Activated CD8-positive, alpha-beta memory T cell treated with anti-CD3 and anti-CD28 coated beads for 1 hour (primary cell): ENCODE measurements at places on chromosomes 3 and 15.

DNA sequence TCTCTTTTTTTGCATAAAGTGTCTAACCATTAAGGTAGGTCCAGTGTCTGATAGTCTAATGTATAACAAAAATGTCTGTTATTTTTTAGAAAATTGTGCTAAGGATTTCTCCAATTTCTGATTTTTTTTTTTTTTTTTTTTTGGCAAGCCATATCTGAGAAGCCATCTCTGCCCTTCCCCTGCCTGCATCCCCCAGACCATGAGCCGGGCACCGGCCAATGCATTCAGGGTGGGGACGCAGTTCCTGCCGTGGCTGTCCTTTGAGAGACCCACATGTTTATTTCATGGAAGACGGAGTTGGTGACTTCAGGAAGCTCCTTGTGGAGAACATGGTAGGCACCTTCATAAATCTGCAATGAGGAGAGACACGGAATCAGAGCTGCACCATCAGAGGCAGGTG, 19.2 kb downstream of the ABTB1 start:
- no peak for DNase-seq

DNA sequence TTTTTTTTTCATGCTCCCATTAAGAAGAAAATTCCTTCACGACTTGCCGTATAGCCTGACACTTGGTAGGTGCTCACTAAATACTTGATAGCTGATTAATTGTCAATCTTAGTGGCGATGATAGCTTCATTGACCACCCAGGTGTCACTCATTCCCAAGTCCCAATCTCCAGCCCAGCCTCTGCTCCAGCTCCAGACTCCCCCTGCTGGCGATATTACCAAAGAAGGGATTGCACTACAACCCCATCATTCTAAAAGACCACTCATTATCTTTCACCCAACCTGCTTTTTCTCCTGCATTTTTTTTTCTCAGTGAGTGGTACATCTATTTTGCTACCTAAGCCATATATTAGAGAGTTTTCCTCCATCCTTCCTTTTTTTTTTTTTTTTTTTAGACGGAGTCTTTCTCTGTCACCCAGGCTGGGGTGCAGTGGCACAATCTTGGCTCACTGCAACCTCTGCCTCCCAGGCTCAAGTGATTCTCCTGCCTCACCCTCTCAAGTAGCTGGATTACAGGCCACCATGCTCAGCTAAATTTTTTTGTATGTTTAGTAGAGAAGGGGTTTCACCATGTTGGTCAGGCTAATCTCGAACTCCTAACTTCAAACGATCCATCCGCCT, 19.5 kb upstream of the COMMD2 start:
- DNase-seq: no peak

GRCh38 chr3:24199775-24200247, 254.7 kb downstream of the NR1D2 start:
- DNase-seq: no peak

- no peak for DNase-seq
These were observed 4.4 kb downstream of the WDR73 start for GRCh38 chr15:84649706-84650105.

GRCh38 chr3:176219970-176220369, 977.3 kb downstream of the TBL1XR1 start:
- no peak for DNase-seq

DNA sequence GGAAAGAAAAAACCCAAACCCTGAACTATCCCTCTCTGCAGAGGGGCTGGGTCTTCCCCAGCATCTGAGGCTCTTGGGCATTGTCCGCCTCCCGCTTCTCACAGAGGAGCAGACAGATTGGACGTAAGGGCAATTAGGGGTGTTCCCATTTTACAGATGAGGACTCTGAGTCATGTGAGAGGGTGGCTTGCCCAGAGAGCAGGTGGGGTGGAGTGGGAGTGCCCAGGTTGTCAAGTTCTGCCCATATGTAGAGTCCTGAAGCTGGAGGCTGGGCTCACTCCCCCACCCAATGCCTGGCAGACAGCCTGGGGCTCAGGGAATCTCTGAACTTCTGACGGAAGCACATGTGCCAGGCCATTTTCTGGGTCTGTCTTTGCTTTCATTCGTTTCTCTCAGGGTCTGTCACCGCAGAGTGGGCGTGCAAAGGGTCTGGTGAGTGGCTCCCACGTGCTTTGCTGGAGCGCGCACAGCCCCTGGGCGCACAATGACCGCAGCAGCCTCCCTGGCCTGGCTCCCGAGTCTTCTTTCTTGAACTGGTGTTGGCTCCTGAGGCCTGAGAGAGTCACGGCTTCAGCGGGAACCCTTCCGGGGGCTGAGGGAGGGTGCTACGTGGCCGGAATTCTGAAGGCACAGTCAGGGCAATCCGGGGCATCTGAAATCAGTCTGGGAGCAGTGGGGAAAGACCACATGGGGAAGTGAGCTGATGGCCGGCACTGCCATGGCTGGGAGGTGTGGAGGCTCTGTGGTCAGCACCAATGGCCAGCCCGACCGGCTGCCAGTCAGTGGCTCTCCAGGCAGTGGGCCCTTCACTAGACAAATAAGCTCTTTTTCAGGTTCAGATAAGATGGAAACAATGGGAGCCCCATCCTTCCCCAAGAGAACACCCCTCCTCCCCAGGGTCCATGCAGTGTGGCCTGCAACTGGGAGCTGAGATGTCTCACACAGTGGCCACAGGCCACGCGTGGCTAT, 1.1 kb upstream of the TRPM1 start:
- DNase-seq: no peak

- DNase-seq: no peak
These were observed 11.7 kb downstream of the MAP1A start for GRCh38 chr15:43529141-43529540.

DNA sequence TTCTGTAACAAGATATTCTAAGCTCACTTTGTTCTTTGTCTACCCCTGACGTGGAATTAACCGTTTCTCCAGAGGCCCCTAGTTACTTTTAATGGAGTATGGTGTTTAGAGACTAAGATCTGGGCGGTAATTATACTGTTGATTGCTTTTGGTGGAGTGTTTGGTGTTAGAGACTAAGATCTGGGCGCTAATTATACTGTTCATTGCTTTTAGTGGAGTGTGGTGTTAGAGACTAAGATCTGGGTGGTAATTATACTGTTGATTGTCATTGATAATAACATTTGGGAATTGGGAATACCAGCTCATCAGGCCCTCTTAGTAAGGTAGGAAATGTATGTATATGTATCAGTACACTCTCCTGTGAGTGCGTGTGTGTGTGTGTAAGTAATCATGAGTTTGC, 66.6 kb downstream of the LMLN start:
- no peak for DNase-seq

DNA sequence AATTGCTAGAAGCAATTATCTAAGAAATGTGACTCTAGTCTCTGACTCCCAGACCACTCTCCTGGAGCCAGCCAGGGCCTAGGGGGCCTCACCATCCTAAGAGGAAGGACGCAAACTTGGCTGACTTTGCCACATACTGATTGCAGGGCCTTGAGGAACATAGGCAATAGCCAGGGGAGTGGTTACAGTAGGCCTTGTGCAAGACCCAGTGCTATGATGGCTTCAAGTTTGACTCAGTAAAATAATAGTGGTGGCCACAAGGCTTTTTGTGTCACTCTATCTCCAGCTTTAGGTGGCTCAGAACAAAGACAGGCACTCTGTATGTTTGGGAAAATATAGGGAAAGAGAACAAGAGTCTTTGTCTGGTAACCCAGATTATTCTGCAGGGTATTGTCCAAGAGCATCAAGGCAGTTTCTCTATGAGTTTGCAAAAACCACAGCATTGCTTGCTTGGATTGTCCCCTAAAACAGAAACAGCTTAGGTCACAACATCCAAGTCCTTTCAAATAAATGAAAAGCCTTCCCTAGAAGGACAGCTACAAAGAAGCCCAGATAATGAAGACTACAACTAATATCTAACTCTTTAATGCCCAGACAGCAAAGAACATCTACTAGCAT, 631.5 kb downstream of the PYDC2 start:
- no peak for DNase-seq

DNA sequence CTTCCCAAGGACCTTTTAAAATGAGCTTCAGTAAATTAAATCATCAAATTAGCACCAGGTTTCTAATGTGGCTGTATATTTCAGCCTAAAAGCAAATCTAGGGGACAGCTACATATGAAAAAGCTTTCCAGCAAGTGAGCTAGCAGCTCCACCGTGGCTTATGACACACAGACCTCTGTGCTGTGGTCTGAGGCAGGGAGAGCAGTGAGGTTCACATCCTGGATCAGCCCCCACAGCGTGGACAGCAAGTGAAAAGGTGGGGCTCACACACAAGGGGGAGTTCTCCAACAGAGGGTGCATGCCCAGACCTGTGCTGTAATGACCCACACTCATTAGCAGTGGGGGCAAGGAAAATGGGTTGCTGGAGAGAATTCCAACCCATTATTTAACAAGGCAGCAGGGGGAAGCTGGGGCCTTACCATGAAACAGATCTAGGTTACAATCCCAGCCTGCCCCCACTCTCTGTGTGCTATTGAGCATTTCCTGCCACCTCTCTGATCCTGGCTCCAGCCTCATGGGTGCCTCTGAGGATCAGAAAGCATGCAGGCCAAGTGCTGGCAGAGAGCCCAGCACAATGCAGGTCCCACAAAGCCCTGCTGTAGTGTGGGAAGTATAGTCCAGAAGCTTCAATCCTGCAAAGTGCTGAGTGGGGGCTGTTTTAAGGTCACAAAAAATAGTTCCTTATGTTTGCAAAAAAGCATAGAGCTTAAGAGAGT, 48.2 kb downstream of the RASGRF1 start:
- no peak for DNase-seq

- DNase-seq: no peak
These were observed 35.3 kb upstream of the SNRPN start for GRCh38 chr15:24919446-24919845.

DNA sequence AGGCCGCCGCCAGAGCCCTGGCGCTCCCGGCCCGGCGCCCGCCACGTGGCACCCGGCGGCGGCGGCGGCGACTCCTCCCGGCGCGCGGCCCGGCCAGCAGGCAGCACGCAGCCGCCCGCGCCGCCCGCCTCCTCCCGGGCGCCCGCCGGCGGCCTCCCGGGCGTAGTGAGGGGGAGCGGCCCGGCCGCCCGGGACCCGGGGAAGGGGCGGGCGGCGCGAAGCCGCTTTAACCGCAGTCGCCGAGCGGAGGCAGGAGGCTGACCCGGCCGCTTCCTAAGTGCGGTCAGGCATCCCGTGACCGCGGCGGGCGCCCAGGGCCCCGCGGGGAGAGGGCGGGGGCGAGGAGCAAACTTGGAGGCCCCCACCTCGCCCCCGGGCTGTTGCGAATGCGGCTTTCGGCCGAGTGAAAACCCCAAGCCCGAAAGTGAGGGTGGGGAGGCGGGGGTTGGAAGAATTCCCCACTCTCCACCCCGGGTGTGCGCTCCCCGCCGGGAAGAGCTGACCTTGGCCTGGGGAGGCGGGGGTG, 1.7 kb upstream of the HES1 start:
- no peak for DNase-seq

DNA sequence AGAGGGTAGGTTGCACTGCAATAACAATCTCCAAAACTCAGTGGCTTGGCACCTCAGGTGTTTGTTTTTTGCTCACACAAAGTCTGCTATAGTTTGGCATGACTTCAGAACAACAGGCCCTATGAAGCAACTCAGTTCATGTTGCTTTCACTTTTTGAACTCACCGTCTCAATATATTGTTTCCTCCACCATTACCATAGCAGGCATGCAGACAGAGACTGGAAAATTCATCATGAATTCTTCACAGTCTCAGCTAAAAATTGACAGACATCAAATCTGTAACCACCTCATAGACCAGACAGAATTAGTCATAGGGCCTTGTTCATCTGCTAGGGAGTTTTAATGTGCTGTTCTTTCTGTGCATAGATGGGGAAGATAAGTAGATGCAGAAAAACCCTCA, 161.4 kb upstream of the POU1F1 start:
- no peak for DNase-seq

DNA sequence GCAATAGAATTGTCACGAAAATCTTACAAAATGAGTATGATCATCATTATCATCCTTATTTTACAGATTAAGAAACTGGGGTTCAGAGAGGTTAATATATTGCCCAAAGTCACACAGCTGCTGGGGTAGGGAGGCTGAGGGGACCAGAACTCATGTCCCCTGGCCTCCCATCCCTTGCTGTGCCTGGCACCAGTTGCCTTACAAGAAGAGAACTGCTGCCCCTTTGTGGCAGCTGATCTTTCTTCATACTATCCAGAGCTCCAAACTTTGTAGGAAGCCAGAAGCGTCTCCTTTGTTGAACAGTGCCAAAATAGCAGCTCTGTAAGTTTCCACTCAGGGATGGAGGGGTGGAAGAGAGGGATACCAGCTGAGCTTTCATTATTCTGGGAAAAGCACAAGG, 236.8 kb upstream of the TBC1D5 start:
- no peak for DNase-seq

DNA sequence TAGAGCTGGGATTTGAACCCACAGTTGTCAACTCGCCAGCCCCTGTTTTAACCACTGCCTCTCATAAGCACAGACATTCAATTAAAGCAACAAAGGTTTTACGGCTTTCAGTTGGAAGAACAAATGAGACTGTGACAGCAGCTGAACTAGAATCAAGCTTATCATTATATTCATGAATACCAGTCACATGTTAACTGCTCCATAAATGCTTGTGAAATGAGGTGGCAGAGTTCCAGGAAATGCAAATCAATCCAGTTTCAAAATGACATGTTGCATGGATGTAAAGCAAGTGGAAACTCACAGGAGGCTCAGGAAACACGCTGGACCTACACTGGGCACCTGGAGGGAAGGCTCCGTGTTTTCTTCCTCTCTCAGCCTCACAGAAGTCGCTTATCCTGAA, 3.9 kb downstream of the GP5 start:
- no peak for DNase-seq

- no peak for DNase-seq
These were observed 22.0 kb downstream of the TGM4 start for GRCh38 chr3:44896440-44896839.

GRCh38 chr15:55742498-55742926, 440 bp downstream of the PRTG start:
- no peak for DNase-seq

DNA sequence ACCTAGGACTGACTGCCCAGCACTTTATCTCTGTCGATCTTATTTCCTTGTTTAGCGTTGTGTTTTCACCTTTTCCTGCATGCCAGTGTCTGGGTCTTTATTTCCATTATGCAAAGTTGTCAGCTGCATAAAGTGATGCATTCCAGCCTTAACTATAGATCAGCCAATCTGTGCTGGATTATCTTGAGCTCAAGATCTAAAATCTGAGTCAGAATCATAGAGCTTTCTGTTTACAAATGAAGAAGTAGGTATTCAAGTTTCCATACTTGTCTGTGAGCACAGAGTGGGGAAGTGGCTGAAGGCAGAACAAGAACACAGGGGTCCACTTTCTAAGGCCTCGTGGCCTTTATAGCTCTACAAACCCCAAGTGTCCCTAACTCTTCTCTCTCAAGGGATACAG, 82.4 kb upstream of the PLCL2 start:
- DNase-seq: no peak

- DNase-seq: no peak
These were observed 5.6 kb downstream of the THPO start for GRCh38 chr3:184372296-184372821.

- DNase-seq: no peak
These were observed 210.8 kb upstream of the NR2E3 start for GRCh38 chr15:71599418-71600151.
